ENCODE measurements at places on chromosomes 4 and X.

DNA sequence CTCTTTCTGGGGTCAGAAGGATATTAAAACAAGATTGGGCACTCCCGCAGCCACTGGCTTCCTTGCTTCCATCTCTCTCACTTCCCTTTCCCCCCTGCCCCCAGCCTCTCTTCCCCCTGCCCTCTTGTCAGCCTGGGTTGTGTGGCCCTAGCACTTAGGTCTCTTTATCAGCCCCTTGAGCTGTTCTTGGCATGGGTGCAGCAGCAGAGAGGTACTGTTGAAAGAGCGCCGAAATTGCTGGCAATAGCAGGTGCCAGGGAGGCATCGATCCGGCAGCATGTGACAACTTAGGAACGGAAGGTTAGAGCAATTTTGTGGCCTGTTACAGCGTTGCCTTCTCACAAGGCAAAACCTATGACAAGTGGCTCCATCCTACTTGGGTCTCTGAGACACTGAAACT is 333.1 kb upstream of the IGFBP7 start:
- no peak for DNase-seq

- DNase-seq = no peak
Measured at GRCh38 chr4:26150948-26151347, 169.9 kb upstream of the RBPJ start.

- no peak for DNase-seq
Measured at GRCh38 chr4:1060121-1060520, 48.7 kb downstream of the FGFRL1 start.

DNA sequence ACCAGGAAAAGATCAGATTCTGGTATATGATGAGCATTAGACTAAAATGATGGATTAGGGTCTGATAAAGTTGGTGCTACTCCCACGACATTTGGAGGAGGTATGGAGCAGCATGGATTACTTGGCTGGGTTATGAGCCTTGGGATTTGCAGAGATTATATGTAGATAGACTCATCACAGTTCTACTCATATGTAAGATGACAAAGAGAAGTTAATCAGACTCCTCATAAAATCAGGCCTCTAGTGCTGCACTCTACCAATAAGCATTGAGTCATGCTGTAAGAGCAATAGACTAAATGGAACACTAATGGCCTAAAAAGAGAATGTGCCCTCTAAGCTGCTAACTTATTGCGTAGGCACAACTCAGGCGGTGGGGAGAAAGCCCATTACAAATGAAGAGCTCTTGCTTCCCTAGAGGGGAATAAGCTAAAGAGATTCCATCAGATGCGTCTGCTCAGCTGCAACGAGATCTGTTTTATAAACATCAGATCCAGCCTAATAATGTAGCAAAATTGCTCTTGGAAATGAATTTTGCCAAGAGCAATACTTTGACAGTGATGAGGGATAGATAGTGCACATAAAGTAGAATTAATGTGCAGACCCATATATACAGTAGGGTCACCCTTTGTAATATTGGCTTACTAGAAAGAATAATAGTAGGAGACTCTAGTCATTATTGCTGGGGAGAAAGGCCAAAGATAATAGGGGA is 17.5 kb downstream of the LIAS start:
- DNase-seq = no peak

GRCh38 chrX:5431823-5432222 is 796.8 kb downstream of the NLGN4X start:
- no peak for DNase-seq

GRCh38 chr4:8731364-8731763 is 138.8 kb downstream of the CPZ start:
- DNase-seq = no peak

DNA sequence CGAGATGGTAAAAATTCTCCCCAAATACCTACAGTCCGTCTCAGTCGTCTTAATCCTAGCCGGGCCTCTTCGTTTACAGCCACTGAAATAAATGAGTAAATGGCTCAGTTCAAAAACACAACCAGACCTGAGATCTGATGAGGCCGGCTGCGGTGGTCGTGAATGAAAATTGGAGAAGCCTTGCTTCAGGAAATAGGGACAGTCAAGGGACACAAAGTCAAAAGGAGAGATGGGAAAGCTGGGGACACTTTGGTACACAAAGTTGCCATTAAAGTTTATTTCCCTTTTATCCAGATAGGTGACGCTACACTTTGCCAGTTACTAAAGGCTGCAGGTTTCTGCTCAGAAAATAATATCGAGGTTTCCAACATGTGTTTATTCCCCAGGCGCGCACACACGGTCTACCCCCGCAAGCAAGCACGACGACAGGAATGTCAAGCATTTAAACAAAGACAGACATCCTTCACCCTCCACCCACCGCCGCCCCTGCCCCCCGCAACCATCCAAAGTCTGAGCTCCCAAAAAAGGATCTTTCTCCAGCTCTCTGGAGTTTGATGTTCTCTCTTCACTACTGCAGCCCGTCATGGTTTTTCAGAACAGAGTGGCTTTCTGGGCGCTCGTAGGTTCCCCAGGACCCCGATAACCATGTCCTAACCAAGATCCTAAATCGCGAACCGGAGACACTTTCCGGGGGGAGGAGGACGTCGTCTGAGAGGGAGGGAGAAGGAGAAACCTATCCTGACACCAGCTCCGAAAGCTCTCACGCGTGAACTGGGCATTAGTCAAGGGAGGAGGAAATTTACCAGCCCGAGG is 1.3 kb upstream of the PCDH7 start:
- no peak for DNase-seq

- DNase-seq = no peak
Measured at GRCh38 chr4:72031868-72032608, at the start of gene NPFFR2. NPFFR2 (plus strand) TSS chr4:72032000; CDS start chr4:72128592, 96,592 bp downstream.

GRCh38 chr4:75995727-75996126 is 5.0 kb upstream of the SDAD1 start:
- no peak for DNase-seq

- no peak for DNase-seq
Measured at GRCh38 chr4:98969878-98970785, 25.4 kb upstream of the METAP1 start.

GRCh38 chr4:140152013-140152703 is 1.8 kb downstream of the MAML3 start:
- DNase-seq = peak; percentile 66

Data from activated effector memory CD4-positive, alpha-beta T cell treated with Interleukin-2 at 50 U/mL for 16 hours (primary cell).